Sigmoid colon (tissue), 7 donors: ENCODE measurements at places on chromosomes 1 and 21. TPM values are rescaled to one million over a fixed set of nuclear protein-coding genes. Genes with fewer than 3 reads are reported as not detected.

- DNase-seq, result peak; percentile 80
These were observed 674 bp upstream of the ATXN7L2 start for GRCh38 chr1:109482791-109483671.

The CD58 gene
- total RNA-seq, result 30.6 TPM

The FYB2 gene
- total RNA-seq, result not detected

The NOTCH2NLA gene
- 25.7 TPM for total RNA-seq

The SYF2 gene
- total RNA-seq, result 58.2 TPM
